ENCODE measurements at places on chromosomes 13 and 19.

DNA sequence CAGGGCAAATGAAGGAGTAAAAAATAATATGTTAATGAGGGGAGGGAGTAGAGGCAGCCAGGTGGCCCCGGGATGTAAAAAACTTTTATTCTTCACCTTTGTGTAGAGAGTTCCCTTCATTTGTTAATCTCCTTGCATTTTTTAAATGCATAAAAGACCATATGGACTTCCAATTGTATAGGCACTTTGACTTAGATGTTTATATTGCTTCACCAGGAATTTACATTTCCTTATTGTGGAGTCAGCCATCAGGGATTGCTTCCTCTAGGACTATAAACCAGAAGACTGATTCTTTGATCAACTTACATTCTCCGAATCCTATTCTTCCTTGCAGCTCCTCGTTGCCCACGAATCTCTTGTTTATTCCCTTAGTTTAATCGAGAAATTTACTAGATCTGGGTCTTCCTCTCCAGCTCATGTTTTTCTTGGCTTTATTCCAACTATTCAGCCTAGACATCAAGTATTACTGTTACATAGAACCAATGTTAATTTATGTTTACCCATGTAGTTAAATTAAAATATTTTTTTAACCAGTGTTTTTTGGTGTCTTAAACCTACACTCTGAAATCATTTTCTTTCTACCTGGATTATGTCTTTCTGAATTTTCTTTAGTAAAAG lies 1187.0 kb upstream of the SLC10A2 start:
- DNase-seq = no peak

GRCh38 chr13:93534181-93534700 lies 307.6 kb downstream of the GPC6 start:
- no peak for DNase-seq

DNA sequence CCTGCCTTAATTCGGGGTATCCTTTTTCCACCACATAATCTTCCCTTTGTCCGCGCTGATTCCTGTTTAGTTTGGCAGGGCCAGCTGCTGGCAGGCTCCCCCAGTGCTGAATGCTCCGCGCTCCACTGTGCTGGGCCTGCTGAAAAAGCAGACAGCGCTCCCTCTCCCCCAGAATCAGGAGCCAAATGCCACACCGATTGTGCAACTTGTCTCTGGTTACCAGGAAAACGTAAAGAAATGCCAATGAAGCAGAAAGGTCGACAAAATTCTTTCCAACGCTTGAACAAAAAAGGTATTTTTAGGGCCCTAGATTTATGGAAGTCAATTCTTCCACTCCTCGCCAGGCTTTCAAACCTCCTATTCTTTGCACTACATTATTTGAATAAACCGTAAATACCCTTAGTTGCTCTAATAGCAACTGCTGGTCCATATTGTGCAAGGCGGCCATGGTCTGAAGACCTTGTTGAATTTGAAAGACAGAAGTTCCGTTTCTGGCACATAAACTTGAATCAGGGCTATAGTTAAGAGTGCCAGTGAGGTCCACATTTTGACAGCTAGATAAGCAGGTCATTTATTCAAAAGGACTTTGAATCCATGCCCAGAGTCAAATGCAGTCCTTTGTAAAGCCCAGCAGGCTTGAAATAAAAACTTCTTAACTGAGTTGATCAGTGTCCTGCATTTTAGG lies 206.7 kb upstream of the RFC3 start:
- DNase-seq = peak; percentile 0

GRCh38 chr13:31081316-31081715 lies 80.4 kb downstream of the HSPH1 start:
- no peak for DNase-seq

DNA sequence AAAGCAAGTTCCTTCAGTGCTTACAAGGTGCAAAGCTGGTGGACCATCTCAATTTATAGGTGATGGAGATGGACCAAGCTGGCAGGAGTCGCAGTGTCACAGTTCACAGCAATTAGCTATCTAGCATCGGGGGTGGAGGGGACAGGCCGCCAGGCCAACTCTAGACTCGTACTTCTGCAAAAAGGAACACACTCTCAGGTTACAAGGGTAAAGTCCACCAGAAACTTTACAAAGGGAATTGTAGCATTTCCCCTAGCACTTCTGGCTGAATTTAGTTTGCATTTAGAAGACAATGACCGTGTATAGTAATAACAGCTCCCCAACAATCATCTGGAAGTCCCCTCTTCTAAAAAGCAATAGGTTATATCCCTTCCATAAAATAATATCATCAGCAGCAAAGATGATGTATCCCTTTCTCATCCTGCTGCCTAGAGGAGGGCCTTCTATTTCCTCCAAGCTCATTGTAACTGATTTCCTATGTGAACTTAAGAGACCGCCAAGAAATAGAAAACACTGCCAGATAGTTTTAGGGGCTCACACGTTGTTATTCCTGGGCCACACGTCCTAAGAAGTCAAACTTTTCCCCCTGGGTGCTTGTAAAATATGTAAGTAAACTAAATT lies 8.5 kb upstream of the DOCK9 start:
- no peak for DNase-seq

DNA sequence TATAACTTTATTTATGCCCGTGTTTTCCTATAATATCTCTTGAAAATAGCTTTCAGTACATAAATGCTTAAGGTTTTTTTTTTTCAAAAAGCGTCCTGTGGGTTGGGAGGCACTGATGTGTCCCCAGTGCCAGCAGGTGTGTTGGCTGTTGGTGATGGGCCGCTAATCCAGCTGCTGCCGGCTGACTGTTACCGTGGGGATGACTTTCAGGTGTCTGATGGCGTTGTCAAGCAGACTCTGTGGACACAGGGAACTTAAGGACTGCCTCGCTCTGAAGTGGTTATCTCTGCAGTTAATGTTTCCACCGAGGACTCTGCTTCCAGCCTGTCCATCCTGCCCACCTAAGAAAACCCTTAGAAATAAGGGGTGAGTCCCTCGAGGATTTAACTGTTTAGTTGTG lies 94.5 kb downstream of the ANKRD10 start:
- no peak for DNase-seq

DNA sequence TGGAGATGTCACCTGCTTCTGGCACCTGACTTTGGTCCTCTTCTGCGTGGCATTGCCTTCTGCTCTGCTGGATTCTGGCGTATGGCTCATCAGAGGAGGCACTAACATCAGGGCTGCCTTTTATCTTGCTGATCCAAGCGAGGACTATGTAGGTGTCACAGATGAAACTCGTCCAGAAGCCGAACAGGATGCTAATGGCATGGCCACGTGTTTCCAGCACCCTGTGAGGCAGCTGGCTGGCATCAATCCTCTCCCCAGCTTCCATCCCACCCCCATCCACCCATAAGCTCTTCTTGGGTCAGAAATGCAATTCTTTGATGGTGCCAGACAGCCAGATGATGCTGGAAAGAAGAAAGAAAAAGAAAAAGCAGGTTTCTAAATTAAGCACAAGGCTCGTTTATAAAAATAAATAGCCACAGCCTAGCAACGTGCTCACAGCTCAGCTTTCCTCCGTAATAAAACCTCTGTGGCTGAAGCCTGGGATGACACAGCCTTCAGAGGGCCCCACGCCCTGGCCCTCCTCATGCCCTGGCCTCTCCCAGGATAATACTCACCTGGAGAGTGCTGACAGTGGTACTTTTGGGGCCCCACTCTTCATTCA lies 212.9 kb upstream of the SERP2 start:
- no peak for DNase-seq

DNA sequence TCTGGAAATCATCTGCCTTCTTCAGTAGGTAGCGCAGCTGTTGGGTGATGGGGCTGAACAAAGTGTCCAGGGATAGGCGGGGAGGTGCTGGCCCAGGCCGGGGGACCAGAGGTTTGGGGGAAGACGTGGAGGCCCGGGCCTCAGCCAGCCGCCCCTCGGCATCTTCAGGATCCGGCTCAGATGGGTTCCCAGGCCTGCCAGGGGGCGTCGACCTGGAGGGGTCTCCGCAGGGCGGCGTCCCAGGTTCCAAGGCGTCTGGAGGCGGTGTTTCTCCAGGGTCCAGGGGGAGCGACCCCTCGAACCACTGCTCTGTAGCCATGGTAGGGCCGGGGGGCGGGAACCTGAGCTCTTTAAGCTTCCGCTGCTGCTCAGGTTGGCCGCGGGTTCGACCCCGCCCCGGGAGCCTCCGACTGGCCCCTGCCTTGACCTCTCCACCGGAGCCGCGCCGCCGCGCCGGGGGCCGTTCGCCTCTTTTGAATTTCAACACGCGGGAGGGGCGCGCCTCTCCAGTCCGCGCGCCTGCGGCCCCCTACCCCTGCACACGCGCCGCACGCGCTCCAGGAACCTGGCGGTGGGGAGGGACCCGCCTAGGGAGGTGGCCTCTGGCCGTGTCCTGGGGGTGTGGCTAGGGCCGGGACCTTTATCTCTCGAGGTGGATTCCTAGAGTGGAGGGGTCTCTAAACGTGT lies at the start of gene C19orf67:
TSS of gene C19orf67 (minus strand) at position 475 of the 687 bp plus-strand sequence. CDS start at position 319, 156 bp downstream.
- DNase-seq = no peak

- no peak for DNase-seq
These were observed 25.5 kb upstream of the DGKH start for GRCh38 chr13:42022796-42023493.

DNA sequence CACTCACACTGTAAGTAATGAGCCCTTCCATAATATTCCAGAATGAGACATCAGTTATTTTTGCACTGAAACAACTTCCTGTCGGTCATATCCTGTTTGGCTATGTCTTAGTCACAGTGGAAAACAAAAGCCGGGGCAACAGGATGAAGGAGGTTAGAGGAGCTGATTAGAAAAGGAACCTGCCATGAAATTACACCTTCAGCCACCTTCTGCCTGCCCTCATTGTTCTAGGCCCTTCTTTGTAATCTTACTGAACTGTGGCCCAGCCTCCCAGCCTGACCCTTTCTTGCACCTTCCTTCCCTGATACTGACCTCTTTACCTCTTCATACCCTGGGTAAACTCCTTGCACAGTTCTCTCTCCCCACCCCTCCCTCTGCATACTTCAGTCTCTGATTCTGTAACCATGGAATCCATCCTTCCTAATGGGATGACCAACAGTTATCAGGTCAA lies 67.3 kb downstream of the DOCK9 start:
- DNase-seq = peak; percentile 59

GRCh38 chr19:56116606-56117005 lies 4.5 kb downstream of the ZNF787 start:
- DNase-seq = no peak

DNA sequence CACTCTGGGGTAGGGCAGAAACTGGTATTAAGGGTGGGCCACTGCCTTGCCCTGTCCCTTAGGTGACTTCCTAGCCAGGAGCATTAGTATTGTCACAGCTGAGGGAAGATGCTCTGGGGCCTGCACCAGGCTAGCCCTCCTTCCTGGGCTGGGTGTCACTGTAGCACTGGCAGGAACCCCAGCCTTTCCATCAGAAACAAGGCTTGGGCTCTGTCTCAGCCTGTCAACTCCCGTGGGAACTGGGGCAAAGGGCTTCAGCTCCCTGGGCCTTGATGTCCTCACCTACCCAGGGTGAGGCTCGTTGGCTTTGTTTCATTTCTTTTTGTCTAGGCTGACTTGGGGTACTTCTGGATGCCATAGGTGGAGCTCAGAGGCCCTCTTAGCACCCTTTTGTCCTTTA lies 18.0 kb downstream of the PAF1 start:
- no peak for DNase-seq

DNA sequence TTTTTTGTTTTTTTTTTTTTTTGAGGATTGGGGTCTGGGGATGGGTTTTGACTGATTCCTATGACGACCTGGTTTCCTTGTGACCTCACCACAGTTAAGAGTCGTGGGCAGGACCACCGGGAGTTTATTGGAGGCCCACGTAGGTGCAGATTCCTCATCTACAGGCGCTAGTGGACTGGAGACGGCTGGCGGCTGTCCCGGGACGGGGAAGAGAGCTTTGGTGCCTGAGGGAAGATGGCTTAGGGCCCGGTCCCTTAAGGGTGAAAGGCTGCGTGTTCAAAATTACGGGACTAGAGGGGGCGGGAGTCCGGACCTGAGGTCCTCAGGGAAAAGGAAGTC lies 682 bp upstream of the TEAD2 start:
- no peak for DNase-seq

DNA sequence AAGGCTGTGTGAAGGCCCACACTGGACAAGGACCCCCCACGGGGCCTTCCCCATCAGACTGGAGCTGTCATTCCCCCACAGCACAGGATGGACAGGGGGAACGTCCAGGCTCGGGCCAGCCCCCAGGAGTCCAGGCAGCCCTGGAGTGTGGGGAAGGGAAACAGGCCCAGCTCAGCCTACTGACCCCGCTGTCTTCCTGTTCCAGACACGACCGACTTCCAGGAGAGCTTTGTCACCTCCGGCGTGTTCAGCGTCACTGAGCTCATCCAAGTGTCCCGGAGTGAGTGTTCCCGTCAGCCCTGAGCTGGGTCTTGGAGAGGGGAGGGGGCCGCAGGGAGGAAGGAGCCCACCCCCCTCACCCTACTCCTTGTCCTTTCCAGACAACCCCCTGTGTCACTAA lies 47.0 kb downstream of the SMIM24 start:
- no peak for DNase-seq

DNA sequence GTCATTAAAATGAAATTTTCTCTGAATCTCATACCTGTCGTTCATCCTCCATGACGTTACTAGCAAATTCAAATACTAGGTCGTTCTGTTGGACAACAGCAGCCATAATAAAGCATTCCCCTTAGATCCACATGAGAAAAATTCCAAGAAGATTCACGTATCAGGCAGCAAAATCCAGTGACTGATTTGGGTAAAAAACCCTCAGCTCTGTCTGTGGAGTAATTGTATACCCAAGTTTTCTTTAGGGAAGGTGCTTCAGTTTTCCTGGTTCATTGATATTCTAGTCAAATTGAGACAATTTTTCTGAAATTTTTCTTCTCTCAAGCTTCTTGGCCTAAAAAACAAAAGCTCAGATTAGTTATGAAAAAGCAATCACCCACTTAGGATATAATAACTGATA lies 37.2 kb downstream of the ELF1 start:
- DNase-seq = no peak
